ENCODE measurements at places on chromosomes 12 and 14. TPM values are rescaled to one million over a fixed set of nuclear protein-coding genes. Genes with fewer than 3 reads are reported as not detected.

DNA sequence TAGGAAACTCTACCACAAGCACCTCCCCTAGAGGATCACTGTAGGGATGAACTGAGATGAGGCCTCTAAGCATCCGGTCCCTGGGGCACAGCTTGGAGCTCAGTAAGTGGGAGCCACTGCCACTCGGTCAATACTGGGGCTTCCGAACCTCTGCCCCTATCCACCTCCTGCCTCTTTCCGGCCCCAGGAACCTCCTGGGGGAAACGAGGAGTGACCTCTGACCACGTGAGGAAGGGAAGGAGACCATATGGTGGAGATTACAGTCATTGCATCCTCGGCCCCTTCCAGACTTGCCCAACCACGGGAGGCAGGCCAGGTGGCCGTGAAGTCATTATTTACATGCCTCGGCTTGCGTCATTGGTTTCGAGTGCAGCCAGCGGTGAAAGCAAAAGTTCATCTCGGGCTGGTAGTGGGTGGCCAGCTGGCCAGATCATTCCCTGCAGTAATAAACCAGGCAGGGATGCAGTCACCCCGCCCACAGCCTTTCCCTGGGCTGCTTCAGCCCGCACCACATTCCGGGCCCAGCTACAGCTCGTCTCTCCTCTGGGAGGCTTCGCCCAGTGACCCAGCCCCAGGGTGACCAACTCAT is 65.4 kb downstream of the C14orf132 start:
- DNase-seq = peak; percentile 92

The SUDS3 gene
- 30.3 TPM for total RNA-seq

The CPM gene
- total RNA-seq = 35.0 TPM

The KTN1 gene
- 91.8 TPM for total RNA-seq

DNA sequence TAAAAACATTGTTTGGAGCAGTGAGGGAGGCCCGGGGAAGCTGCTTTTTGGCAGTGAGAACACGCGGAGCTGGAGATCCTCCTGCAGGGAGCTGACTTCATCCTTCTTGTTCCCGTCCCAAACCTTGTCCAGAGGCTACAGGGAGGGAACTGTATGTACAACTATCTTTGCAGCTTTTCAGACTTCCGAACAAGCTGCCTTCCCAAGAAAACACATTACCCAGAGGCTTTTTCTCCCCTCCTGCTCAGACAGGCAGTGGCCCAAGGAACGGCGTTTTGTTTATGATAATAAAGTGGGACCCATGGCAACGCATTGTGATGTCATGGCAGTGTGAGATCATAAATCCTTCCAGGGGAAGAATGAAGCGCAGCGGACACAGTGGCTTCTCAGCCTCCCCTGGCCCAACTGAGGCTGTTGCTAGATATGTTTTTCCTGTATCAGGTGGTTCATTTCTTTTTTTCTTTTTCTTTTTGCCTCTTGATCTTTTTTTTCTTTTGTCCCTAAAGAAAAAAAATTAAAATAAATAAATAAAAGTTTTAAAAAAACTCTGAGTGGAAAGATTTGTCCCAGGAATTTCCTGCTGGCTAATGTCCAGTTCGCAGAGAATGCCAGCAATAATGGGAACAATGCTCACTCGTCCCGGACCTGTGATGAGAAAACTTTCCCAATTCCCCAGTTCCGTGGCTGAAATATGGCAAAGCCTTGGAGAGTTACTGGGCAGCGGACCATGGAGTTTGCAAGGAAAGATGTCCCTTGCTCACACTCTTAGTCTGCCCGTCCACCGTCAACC is 103.4 kb upstream of the MAP1LC3B2 start:
- peak; percentile 67 for DNase-seq

- no peak for DNase-seq
These were observed 10.3 kb downstream of the FBRSL1 start for GRCh38 chr12:132500142-132500855.

GRCh38 chr12:124680863-124681778 is 113.7 kb upstream of the NCOR2 start:
- DNase-seq = no peak

- DNase-seq = no peak
These were observed 95.3 kb downstream of the BCAT1 start for GRCh38 chr12:24853588-24853987.

GRCh38 chr12:77343291-77343690 is 277.9 kb upstream of the E2F7 start:
- DNase-seq = no peak

The SLC10A1 gene
- total RNA-seq = not detected

The IFNG-AS1 gene
- not detected for total RNA-seq

DNA sequence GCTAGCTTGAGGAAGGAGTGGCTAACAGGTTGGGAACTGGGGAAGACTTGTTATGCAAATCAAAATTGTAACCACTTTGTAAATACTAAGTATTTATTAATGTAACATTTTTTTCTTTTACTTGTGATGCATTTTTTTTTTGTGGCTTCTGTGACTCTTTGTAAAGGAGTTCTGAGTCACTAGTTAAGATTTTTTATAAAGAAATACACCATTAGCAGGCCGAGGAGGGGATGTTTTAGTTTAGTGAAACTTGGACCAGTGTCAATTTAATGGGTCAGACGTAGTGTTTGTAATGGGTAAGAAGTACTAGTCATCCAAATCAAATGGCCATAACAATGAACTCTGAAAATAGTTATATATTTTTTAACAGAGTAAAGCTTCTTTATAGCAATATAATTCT is 43.1 kb downstream of the AKAP6 start:
- no peak for DNase-seq

The P3H3 gene
- 43.2 TPM for total RNA-seq

The HELB gene
- 2.9 TPM for total RNA-seq

- no peak for DNase-seq
These were observed 55.3 kb downstream of the VCPKMT start for GRCh38 chr14:50060871-50061663.

All from body of pancreas (tissue), 4 donors.